AG09309 (cell line): ENCODE measurements at places on chromosomes 3 and 15.

- DNase-seq: no peak
Observed at GRCh38 chr15:42284551-42284950, 11.3 kb upstream of the TMEM87A start.

DNA sequence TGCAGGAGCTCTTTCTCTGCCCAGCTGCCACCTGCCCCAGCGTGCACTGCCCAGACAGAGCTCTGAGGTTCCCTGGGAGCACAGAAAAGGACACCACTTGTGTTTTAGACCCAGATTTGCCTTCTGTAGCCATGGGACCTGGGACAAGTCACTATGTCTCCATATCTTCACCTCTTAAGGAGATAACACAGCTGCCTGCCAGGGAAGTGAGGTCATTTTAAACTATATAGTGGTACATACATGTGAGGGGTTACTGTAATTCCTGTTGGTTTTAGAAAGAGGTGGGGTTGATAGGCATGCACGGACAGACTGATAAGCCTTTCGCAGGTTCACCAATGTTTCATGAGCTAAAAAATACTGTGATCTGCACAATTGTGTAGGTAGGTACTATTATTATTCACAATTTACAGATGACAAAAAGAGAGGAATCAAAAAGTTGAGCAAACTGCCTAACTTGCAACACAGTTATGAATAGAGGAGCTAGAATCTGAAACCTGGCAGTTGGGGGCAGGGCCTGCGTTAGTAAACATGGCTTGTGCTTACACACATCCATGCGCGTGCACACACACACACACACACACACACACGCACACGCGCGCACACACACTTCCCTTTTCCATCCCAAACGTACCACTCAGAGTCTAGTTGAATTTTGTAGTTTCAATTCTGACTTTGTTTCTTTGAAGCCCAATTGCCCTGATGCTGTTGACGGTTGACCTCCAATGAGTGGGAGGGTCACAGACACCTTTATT, 193.6 kb downstream of the FAM43A start:
- no peak for DNase-seq

GRCh38 chr3:161251716-161252115, 30.6 kb downstream of the NMD3 start:
- DNase-seq: no peak

DNA sequence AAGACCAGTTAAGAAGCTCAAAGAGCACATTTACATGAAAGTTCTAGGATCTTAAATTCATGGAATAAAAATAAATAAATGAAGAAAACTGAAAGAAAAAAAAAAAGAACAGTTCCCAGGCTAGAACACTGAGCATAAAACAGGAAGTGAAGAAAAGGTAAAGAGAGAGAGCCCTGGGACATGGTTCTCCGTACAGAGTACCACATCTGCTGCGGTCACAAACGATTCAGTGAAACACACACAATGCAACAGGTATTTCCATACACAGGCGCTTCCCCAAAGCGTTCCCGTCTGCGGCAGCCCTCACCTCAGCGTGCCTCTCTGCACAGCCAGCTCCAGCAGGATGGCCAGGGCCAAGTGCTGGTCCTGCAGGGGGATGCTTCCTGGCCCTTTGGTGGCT, 49.4 kb downstream of the HERC2 start:
- DNase-seq: no peak

DNA sequence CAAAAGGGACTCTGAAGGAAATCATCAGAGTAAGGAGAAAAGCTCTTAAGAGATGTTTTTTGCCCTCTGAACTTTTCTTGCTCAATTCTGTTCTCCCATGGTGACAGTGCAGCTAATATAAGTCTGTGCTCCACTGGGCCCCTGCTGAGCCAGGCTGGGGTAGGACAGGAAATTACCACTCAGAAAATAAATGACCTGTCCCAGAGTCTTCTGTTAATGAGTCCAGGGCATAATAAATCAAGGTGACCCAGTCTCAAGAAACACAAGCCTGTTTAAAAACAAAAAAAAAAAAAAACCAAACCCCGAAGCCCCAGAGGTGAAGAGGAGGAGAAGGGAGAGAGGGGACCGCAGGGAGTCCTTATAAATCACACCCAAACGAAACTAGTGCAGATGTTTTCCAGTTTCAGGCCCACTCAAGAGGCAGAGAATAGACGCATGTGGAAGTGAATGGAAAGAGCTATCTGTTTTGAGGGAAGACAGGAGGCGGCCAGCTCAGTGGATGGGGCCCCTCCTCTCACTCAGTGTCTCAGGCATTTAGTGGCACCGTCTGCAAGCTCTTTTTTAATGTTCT, 59.8 kb upstream of the BOC start:
- DNase-seq: no peak

GRCh38 chr3:194322678-194323211, 28.4 kb downstream of the CPN2 start:
- DNase-seq: no peak

DNA sequence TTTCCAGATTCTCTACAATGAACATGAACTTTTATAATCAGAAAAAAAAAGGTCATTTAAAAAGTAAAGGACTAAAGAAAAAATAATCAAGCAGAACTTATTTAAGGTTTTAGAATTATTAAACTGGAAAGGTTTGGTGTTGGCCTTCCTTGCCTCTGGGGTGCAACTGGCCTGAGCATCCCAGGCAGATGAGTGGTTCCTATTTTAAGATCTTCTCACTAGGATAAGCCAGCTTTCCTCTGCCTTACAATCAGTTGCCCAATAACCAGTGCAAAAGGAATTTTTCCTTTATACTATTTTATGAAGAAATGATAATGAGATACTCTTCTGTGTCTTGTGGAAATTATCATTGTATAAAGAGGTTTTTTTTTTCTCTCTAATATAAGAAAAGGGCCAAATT, 56.6 kb downstream of the SEC22A start:
- DNase-seq: no peak

GRCh38 chr3:171284308-171285075, 175.7 kb downstream of the TNIK start:
- peak; percentile 82 for DNase-seq

- DNase-seq: no peak
Observed at GRCh38 chr15:95866711-95867440, 463.6 kb upstream of the NR2F2 start.

DNA sequence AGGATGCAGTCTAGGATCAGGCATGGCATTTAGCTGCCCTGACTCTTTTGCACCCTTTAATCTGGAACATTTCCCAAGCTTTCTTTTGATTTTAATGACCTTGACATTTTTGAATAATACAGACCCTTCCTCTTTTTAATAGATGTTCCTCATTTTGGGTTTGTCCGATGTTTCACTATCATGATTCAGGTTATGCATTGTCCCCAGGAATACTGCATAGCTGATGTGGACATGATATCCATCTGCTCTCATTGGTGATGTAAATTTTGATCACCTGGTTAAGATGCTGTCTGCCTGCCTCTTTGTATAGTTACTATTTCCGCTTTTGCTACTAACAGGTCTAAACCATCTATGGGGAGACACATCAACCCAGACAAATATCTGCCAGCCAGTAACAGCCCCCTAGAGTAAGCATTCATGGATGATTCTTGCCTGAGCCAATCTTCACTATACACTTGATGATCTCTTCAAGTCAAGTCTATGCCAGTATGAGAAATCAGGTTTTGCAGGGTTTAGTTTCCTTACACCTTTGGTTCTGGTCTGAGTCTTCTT, 50.6 kb upstream of the ULK4 start:
- no peak for DNase-seq

GRCh38 chr15:59245559-59245958, 38.9 kb downstream of the LDHAL6B start:
- no peak for DNase-seq

- no peak for DNase-seq
Observed at GRCh38 chr15:89858661-89859458, 34.9 kb downstream of the AP3S2 start.

DNA sequence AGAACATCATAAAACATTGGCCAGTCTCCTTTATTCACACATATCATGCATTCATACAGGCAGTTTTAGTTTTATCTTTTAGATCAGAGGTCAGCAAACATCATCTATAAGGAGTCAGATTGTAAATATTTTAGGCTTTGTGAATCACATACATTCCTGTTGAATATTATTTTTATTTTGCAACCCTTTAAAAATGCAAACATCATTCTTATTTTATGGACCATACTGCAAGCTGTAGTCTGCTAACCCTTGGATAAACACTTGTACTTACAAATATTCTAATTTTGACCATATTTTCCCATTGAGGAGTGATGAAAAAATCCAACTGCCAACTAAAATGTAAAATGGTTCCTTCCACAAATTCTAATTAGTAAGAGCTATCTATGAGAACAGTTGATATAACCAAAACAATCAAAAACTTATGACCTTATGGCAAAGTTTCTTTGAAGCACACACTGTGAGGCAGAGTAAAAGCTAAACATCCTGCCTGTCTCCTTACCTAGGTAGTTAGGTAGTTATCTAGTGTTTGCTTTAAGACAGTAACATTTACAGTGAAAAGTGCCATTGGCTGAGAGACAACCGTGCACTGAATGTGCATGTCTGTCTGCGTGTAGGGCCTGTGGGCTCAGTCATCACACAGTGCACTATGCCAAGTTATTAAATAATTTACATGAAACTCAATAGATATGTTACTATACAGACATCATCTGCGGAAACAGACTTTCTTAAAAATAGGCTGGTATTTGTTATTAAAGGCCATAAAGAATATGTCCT, 57.7 kb downstream of the PIK3R4 start:
- DNase-seq: no peak

GRCh38 chr3:23999012-23999641, 54.0 kb downstream of the NR1D2 start:
- DNase-seq: no peak

- DNase-seq: no peak
Observed at GRCh38 chr3:64717872-64718613, 30.2 kb upstream of the ADAMTS9 start.

- DNase-seq: no peak
Observed at GRCh38 chr15:84570164-84570735, 30.6 kb upstream of the ZSCAN2 start.

DNA sequence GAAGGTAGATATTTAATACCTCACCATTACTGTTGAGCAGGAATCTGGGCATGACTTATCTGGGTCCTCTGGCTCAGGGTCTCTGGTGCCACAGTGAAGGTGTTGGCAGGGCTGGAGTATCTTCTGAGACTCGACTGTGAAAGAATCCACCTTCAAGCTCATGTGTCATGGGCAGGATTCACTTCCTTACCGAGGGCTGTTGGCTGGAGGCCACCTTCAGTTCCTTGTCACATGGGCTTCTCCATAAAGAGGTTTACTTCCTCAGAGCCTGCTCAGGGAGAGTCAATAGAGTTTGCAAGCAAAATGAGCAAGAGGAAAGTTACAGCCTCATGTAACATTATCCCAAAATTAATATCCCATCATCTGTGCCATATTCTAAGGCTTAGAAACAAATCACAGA, 459.5 kb downstream of the NR2F2 start:
- DNase-seq: no peak

DNA sequence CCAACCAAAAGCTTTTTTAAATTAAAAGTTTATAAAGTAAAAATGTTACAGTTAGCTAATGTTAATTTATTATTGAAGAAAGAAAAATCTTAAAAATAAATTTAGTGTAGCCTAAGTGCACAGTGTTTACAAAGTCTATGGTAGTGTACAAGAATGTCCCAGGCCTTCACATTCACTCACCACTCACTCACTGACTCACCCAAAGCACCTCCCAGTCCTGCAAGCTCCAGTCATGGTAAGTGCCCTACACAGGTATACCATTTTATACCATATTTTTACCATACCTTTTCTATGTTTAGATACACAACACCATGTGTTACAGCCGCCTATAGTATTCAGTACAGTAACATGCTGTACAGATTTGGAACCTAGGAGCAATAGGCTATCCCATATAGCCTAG, 29.1 kb downstream of the SSR3 start:
- no peak for DNase-seq

DNA sequence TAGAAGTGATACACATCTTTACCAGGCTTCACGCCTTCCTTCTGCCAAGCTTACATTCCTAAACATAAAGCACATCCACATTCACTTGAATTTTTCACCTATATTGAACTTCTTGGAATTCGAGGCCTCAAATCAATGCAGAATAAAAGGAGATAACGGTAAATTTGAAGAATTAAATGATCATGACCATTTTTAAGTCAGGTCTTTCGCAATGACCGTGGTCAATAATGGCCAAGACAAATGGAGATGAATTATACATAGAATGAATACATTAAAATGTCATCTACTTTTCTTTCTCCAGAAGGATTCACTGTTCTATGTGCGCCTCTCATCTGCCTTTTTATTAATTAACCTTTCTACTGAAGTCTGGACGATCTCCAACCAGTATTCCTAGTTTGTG, 5.3 kb upstream of the GOLGA8A start:
- DNase-seq: no peak

- no peak for DNase-seq
Observed at GRCh38 chr3:129058441-129059200, 2.0 kb upstream of the GP9 start.

DNA sequence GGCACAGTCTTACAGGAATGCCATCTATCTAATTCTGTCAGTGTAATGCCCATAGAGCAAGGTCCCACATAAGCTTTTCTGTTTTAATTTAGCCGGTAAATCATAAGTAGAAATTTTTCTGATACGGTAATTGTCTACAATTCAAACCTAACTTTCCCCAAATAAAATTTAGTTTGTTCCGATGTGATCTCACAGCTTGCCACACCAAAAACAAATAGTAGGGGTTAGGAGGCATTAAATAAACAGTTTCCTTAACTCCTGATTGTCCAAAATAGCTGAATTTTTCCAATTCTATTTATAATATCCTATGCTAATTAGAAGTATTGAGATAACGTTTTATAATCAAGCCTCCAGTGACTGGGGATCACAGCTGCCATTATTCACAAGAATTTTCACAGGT, 53.3 kb downstream of the TSC22D2 start:
- DNase-seq: no peak

GRCh38 chr15:68003297-68003696, 50.8 kb upstream of the PIAS1 start:
- DNase-seq: no peak

DNA sequence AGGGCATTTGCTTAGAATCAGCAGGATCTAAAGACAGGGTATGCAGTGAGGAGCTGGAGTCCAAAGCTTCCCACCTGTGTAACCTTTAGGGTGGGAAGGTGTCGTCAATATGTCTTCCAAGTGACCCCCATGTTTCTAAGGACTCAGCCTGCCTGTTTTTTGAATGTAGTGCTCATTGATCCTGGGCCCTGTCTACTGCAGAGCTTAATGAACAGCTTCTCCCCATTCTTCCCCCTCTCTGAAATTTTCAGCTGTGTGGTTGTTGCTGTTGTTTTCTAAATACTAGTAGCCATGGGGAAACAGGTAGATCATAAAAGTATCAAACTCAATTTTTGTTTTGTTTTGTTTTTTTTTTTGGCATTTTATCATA, 39.7 kb downstream of the MBNL1 start:
- no peak for DNase-seq

GRCh38 chr15:93167291-93167690, 78.3 kb upstream of the RGMA start:
- no peak for DNase-seq
